Upper lobe of left lung (tissue), 6 donors: ENCODE measurements at places on chromosomes 5 and 9.

- DNase-seq: no peak
Measured at GRCh38 chr9:71628247-71628646, 140.1 kb downstream of the CEMIP2 start.

DNA sequence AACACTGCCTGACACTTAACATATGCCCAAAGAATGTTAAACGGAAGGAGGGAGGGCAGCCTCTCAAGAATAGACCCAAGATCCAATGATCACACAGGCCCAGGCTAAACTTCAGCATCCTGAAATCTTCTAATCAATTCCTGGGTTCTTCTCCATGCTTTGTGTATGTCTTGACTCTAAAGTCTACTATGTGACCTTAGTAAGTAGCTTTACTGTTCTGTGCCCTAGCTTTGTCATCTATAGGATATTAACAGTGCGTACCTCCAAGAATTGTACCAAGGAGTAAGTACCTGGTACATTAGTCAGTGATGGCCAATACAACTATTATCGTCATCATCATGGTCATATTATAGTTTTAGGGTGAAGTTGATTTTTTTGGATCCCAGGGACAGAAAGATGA lies 96.6 kb downstream of the SGCD start:
- DNase-seq: no peak

DNA sequence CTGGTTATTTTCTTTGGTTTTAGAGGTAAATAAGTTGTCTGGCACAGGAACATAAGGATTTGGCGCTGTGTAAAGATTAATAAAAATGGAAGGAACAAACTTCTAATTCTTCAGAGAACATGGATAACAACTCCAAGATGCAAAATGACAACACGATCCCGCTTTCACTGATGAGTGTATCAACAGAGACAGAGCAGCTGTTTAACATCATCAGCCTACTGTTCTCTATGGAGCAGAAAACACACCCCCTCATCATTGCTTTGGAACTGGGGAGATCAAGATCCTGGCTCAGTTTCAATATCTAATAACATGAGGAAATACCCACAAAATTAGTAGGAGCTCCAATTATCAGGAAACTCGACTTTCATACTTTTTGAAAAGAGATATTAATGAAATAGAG lies 8.3 kb upstream of the GAS1 start:
- no peak for DNase-seq

- no peak for DNase-seq
Measured at GRCh38 chr5:173907686-173908371, 19.7 kb downstream of the CPEB4 start.
